Hematopoietic multipotent progenitor cell treated with erythropoietin and hydrocortisone succinate and interleukin-3 and kit ligand, for 4 days (in vitro differentiated cells): ENCODE measurements at places on chromosomes 4 and X.
A peak's percentile ranks its signal among the peaks of the same experiment; 100 is the strongest.

- peak; percentile 78 for DNase-seq
Observed at GRCh38 chr4:89619206-89619962, 217.6 kb downstream of the SNCA start.

DNA sequence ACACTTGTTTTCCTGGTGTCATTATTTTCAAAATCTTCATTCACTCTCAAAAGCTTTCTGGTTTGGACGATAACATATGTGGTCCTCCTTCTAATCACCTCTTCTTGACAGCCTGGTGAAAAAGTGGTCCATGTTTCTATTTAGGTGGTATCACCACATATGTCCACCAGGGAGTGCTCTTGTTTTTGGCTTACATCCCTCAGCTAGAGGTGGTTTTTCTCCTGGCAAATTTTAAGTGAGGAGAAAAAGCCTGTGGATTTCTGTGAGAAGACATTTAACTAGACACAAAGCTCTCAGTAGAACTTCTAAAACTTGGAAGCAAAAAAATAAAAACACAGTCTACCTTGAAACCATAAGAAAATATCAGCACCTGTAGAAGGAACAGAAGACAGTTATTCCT lies 58.0 kb upstream of the FRMPD4 start:
- peak; percentile 25 for DNase-seq

GRCh38 chr4:38210396-38211114 lies 250.4 kb downstream of the PTTG2 start:
- no peak for DNase-seq

DNA sequence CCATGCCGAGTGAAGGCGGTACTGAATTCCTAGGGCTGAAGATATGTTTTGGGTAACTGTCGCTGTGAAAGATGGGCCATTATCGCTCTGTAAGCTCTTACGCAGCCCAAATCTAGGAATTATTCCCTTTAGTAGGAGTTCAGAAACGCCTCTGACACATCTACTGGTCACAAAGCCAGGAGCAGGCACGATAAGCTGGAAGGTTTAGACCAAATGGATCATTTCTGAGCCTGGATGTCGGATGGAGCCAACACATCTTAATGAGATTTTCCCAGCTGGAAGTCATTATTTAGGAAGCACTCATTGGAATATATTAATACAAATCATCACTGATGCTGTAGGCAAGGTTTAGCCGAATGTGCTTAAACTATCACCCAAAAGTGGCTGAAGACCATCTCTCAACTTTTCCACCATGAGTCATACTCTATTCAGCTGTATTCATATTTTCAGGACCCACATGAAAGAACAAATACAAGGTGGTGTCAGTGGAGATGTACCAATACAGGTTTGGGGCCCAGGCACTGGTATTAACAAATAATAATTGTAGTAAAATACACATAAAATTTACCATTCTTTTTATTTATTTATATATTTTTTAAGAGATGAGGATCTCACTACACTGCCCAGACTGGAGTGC lies 34.2 kb upstream of the ATRX start:
- no peak for DNase-seq

GRCh38 chrX:122583551-122583950 lies 600.5 kb upstream of the GRIA3 start:
- no peak for DNase-seq

DNA sequence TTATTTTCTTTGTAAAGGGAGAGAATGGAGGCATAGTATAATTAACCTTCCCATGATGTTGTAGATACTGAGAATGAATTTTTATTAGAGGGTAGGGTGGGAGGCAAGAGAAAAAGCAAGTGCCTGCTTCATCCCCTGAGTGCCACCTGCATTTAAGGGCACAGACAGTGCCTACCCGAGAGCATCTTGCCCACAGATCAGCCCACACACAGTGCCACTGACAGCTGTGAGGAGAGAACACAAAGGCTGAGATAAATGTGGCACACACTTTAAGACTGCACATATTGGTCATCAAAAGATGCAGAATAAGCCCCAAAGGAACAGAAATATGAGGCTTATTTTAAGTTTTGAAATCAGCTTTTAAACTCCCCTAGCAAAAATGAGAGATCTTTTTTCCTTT lies 250.8 kb downstream of the SLC39A8 start:
- no peak for DNase-seq

DNA sequence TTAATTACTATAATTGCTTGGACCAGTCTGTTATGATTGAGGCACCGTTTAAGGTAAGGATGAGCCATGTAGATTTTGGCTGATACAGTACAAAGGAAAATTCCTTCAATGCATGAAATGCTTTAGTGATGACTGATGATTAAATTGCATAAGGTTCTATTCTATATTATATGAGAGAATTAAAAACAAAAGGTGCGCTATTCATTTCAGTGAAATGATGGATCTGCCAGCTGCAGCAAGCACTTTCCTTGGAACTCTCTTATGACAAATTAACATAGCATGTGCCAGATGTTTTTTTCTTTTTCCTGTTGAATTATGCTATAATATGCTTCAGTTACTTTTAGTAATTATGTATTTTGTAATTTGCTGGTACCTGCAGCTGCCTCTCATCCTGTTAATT lies 98.5 kb downstream of the JADE1 start:
- DNase-seq = no peak

DNA sequence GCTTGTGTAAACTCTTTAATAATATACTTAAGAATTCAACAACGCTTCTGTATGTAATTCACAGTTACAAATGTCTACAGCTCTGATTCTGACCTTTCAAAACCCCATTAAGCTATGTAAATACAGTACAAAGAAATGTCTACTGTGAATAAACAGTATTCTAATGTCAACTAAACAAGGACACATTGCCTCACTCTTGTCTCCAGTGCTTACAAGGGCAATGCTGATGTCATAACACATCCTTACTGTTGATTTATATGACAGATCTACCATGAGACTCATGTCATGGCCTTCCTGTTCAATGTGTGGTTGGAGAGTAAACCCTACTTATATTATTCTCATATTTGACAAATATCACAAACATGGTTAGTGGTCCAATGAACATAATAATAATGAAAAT lies 256.1 kb upstream of the ADGRL3 start:
- no peak for DNase-seq

DNA sequence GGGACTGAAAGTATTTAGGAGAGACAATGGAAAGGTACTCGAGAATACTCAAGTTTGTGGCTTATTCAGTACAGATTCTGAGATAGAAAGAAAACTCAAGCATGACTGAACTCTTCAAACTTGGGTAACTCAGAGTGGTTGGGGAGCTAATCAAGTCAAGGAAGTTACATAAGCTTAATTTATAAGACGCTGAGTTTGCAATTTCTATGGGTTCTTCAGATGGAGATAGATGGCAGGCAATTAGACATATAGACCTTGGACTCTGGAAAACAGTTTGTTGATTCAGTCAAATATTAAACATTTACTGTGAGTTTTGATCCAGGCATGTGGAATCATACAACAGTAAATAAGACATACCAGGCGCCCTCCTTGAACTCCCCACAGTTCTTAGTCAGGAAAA lies 1749.9 kb upstream of the TENM3 start:
- DNase-seq = no peak

DNA sequence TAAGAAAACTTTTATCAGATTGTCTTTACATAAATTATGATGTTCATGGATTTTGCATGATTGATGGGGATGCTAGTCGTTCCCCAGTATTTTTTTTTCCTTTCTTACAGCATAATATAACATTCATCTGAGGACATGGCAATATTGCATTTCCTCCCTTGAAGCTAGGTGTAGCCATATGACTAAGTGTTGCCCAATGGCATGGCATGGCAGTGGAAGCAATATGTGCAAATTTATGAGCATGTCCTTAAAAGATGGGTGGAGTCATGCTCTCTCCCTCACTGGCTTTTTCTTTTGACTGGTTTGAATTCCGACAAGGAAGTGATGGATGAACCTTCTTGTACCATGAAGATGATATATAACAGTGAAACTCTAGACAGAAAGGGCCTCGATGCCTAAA lies 96.3 kb downstream of the BANK1 start:
- no peak for DNase-seq

- DNase-seq = no peak
Observed at GRCh38 chr4:96295143-96295741, 455.3 kb downstream of the PDHA2 start.

DNA sequence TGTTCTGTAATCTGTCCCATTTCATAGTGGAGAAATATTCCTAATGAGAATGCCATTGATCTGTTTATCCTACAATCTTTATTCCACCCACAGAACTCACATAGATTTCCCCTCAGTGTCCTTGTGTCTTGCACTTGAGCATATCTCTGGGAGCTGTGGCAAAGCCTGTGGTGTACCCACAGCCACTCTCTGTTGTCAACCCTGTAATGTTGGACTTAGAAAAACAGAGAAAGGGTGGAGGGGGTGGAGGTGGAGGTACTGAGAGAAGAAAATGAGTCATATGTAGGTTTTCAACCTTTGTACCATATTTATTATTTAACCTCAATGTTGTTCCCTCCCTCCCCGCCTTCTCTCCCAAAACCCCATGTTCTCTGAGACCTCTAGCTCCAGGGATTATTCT lies 46.9 kb upstream of the TLL1 start:
- DNase-seq = no peak

DNA sequence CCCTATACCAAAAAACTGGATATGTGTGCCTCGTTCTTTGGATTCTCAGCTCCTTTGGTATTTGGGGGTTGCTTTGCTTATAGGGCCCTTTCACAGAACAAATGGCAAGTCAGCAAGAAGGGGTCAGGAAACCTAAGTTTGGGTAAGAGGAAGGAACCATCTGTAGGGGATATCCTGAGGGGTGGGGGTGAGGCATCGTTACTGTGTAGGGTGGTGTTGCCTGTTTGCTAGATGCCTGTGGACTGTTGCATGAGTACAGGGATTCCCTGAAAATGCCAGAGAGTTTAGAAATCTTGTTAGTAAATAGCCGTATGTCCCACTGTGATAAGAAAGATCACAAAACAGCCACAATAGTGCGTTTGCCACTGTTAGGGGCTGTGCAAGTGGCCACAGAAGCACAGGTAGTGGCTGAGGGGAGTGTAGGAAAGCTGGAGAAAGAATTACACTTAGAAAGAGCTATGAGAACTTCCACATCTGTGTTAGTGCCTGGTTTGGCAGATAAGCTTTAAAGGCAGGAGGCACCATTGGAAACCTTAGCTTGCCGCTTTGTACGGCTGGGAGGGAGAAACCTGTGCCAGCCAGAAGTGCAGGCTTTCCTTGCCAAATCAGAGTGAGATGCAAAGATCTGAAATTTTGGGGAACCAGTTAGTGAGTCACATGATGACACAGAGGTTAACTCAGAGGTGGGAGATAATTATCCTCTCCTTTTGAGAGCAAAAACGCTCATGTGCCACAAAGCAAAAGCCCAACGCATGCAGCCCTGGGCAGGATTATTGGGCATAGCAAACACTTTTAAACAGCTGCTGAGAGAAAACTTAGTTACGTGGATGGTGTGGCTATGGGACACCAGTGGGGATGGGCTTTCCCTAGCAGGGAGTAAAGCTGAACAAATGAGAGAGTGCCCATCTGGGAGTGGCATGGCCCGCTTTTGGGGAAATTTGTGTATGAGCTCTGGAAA lies 343.7 kb downstream of the ARAP2 start:
- peak; percentile 62 for DNase-seq

DNA sequence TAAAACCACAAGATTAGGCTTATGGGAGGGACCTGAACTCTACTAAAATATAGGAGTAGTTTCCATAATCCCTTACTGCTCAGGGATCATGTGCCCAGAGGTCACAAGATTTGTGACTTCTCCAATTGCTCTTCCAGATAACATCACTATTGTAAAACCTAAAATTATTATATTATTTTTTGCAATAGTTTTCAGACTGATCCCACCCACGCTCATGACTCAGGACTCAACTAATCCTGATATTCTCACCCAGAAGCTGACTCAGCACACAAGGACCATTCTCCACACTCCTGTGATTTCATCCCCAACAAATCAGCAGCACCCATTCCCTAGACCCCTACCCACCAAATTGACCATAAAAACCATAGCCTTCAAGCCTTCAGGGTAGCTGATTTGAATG lies 24.0 kb upstream of the RPL34 start:
- no peak for DNase-seq

GRCh38 chrX:147891896-147892295 lies 19.8 kb upstream of the FMR1 start:
- no peak for DNase-seq
